ENCODE measurements at places on chromosomes 2 and 18. TPM values are rescaled to one million over a fixed set of nuclear protein-coding genes. Genes with fewer than 3 reads are reported as not detected.

LIMS4 gene
- 1.3 TPM for polyA plus RNA-seq

LYPD1 gene
- 94.4 TPM for polyA plus RNA-seq

ZC3H6 gene
- polyA plus RNA-seq: 9.9 TPM

ECEL1 gene
- polyA plus RNA-seq: 21.4 TPM

DAW1 gene
- polyA plus RNA-seq: 0.65 TPM

DTNA gene
- 17.6 TPM for polyA plus RNA-seq

CFC1 gene
- polyA plus RNA-seq: not detected

FAP gene
- 10.9 TPM for polyA plus RNA-seq

INHA gene
- polyA plus RNA-seq: 0.73 TPM

STEAP3 gene
- polyA plus RNA-seq: 1.5 TPM

PRKAG3 gene
- 0.04 TPM for polyA plus RNA-seq

UXS1 gene
- polyA plus RNA-seq: 71.8 TPM

COL5A2 gene
- polyA plus RNA-seq: 133 TPM

POTEI gene
- 0.17 TPM for polyA plus RNA-seq

TGIF1 gene
- polyA plus RNA-seq: 107 TPM

MC5R gene
- polyA plus RNA-seq: 0.51 TPM

CDK15 gene
- 1.7 TPM for polyA plus RNA-seq

NOL4 gene
- 3.3 TPM for polyA plus RNA-seq

EIF4E2 gene
- 121 TPM for polyA plus RNA-seq

G6PC2 gene
- not detected for polyA plus RNA-seq

CAPN14 gene
- polyA plus RNA-seq: 0.13 TPM

TTC27 gene
- 21.2 TPM for polyA plus RNA-seq

VWC2L gene
- 0.06 TPM for polyA plus RNA-seq

STARD6 gene
- 0.30 TPM for polyA plus RNA-seq

MYO5B gene
- 27.1 TPM for polyA plus RNA-seq

ASAP2 gene
- polyA plus RNA-seq: 55.9 TPM

GALNT5 gene
- 0.45 TPM for polyA plus RNA-seq

CNNM3 gene
- 29.5 TPM for polyA plus RNA-seq

TGFA gene
- polyA plus RNA-seq: 17.0 TPM

EGR4 gene
- not detected for polyA plus RNA-seq

XDH gene
- 0.12 TPM for polyA plus RNA-seq

CCDC85A gene
- 1.9 TPM for polyA plus RNA-seq

All from renal cortex interstitium (tissue), 15 donors.